ENCODE measurements at places on chromosomes 4 and X.

DNA sequence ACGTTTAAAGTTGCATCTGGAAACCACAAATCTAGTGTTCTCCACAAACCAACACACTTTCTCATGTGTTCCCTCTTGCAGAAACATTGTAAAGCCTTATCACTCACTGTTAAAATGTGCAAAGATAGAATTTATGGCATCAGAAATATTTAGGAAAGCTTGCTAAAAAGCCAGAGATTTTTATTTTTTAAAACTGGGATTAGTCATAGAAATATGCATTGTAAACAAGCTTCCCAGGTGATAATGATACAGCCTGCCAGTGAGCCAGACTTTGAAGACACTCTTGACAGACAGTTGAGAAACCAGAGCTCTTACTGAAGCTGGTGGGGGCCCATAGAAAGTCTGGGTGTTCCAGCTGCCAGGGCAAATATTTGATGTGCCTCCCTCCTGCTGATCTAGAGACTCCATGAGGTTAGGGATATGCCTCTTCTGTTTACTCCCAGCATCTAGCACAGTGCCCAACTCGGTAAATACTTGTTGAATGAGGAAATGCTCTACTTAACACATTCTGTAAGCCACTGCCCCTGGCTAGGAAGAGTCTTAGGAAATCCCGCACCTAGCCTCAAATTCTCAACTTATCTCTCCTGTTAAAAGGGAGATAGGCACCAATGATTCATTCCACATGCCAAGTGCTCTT lies 179.0 kb upstream of the RASGEF1B start:
- no peak for DNase-seq

DNA sequence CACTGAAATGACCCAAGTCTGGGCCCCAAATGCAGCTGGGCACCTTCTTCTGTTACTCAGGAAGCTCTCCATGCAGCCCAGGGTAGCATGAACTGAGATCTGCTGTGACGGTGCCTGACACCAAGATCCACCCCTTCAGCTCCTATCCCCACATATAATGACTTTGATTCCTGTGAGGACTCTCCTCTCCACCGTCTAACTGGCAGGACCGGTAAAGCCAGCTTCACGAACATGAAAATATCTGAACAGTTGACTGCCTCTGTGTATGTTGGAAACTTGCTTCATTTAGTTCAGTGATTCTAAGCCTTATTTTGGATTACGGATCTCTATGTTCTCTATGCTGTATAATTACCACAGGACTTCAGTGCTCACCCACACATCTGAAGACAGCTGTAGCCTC lies 115.5 kb upstream of the TMEM150C start:
- no peak for DNase-seq

GRCh38 chr4:149398993-149399392 lies 416.6 kb downstream of the IQCM start:
- no peak for DNase-seq

DNA sequence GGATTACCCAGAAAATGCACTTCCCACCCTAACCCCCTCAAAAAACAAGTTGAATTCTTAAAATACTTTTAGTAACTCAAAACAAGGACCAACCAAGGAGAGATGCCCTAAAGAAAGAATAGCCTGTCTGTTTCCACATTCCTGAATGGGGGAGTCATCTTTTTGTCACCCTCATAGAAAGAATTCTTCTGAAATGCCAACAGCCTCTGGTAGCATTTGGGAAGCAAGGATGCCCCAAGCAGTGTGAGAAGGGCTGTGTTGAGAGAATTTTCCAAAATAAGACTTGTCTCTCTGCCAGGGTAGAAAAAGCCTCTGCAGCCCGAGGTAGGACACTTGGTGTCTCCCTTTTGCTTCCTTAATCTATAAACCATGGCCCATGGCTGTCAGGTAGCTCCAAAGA lies 173.1 kb upstream of the VCX3A start:
- no peak for DNase-seq

DNA sequence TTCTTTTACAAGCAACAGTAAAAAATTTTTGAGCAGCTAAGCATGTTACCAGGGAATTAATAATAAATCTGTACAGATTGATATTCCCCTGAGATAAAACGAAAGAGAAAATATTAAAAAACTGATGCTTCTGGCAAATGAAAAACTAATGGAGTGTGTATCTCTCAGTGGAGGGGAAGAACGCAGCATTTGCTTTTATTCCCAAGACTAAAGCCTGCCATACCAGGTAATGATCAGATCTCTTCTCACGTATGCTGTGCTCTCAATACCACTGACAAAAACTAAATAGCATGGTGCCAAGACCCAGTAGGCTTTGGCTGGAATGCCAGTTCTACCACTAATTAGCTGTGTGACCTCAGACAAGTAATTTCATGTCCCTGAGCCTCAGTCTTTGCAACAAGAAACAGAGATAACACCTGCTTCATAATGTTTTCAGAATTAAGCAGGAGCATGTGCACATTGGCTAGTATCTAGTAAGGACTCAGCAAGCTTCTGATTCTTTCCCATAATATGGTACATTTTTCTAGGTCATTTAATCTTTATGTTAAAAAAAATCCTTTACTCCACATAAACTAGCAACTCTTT lies 179.6 kb downstream of the CENPC start:
- DNase-seq: no peak

- no peak for DNase-seq
Measured at GRCh38 chrX:50768801-50769200, 45.2 kb downstream of the SHROOM4 start.

DNA sequence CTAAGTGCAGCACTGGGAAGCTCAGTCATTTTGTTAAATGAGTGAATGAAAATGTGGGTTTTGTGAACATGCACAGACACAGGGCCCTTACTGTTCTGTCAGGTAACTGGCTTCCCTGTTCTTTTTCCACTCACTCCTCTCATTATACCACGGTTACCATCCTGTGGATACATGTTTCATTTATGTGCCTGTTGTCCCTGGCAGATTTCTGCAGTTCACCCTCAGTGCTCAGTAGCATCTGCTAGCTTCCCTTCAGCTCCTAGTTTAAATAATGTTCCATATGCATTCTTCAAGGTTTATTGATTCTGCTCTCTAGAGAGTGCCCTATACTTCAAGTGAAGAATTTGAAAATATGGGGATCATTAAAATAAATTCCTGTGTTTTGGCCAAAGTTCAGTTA lies 1634.3 kb upstream of the ADGRL3 start:
- no peak for DNase-seq

DNA sequence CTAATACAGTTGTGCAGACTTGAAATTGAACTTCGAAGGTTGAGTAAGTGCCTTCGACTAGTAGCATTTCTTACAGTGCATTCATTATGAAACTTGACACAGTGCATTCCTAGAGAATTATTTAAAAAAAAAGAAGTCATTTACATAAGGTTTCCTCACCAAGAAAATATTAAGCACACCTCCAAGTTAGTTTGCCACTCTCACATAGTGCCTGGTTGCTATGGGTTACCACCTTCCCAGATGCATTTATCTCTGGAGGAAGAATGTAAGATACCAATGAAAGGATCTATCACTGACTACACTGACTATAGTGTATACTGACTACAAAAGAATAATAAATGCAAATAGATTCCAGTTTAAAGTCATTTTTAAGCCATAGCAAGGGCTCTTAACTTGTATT lies 311.9 kb upstream of the RASGEF1B start:
- DNase-seq: no peak

GRCh38 chr4:186806679-186807421 lies 83.2 kb upstream of the FAT1 start:
- no peak for DNase-seq

- DNase-seq: no peak
Measured at GRCh38 chr4:8157944-8158709, 486 bp downstream of the ABLIM2 start.

- no peak for DNase-seq
Measured at GRCh38 chr4:53186714-53187358, 179.0 kb downstream of the SCFD2 start.

GRCh38 chrX:142084611-142085010 lies 120.5 kb downstream of the MAGEC2 start:
- DNase-seq: no peak

GRCh38 chrX:155767876-155768769 lies 113.0 kb upstream of the VAMP7 start:
- DNase-seq: no peak
